ENCODE measurements at places on chromosomes 5 and 9. TPM values are rescaled to one million over a fixed set of nuclear protein-coding genes. Genes with fewer than 3 reads are reported as not detected.

DNA sequence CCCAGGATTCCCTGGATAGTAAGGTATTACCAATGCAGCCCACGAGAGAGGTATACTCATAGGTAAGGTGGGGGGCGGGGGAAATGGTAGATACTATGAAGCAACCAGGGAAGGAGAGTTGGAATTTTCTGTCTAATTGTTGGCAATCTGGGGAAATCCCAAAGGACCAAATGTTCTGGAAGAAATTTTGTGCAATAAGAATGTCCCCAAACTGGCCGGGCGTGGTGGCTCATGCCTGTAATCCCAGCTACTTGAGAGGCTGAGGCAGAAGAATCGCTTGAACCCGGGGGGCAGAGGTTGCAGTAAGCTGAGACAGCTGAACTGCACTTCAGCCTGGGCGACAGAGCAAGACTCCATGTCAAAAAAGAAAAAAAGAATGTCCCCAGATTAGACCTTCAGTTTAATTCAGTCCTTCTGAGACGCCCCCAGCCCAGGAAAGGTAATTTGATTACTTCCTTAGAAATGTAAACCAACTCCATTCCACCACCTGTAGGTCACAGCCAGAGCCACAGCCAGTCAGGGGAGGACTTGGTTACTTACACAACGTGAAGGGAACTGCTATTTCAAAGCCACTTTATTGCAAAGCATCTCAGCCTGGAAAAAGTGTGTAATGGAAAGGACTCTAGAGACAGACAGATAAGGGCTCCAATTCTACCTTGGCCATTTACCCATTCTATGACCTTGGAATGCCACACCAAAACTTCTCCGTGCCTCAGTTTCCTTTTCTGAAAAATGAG, 50.0 kb upstream of the KLF4 start:
- no peak for DNase-seq

- DNase-seq = no peak
Observed at GRCh38 chr9:108035487-108035886, 545.9 kb upstream of the KLF4 start.

The NRG2 gene
- 5.3 TPM for total RNA-seq

DNA sequence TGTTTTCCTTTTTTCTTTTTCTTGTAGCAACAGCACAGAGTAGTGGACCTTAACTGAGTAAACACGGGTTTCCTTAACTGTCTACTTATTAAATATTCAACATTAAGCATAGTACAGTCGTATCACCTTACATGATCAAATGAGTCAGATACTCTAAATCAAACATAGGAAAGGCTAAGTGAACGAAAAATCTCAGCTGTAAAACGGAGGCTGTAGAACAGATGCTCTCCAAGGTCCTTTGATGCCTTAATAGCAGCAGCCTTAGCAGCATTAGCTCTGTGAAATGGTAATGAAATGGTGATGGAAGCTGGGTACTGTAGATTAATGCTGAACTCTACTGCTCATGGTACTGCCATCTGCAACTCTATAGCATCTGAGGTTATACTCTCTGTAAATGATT, 1433.3 kb upstream of the C9orf72 start:
- no peak for DNase-seq

DNA sequence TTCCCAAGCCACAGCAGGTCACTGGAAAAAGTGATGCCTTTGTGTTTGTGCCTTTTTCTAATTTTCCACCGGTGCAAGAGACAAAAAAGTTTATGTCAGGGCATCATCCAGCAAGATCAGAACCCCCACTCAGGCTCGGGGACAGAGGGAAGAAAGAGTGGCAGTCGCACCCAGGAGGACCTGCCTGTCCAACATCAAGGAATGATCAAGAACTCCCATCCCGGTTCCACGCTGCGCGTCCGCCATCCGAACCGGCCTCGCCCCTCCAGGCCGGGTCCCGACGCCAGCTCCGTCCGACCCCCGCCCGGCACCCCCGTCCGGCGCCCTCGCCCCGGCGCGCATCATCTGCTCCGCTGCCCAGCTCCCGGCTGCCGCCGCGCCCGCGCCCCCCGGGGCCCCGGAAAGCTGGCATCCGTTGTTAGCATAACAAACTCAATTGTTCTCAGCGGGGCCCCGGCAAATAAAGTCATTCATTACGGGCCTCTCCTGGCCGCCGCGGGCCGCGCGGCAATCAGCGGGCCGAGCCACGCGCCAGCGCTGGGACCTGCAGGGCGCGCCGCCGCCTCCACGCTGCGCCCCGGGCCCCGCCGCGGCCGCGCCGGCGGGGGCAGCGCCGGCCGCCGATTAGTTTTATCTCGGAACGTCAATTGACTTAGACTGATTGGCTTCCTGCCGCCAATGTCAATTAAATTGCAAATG, 48.1 kb downstream of the PAX5 start:
- no peak for DNase-seq

The S100Z gene
- total RNA-seq = not detected

DNA sequence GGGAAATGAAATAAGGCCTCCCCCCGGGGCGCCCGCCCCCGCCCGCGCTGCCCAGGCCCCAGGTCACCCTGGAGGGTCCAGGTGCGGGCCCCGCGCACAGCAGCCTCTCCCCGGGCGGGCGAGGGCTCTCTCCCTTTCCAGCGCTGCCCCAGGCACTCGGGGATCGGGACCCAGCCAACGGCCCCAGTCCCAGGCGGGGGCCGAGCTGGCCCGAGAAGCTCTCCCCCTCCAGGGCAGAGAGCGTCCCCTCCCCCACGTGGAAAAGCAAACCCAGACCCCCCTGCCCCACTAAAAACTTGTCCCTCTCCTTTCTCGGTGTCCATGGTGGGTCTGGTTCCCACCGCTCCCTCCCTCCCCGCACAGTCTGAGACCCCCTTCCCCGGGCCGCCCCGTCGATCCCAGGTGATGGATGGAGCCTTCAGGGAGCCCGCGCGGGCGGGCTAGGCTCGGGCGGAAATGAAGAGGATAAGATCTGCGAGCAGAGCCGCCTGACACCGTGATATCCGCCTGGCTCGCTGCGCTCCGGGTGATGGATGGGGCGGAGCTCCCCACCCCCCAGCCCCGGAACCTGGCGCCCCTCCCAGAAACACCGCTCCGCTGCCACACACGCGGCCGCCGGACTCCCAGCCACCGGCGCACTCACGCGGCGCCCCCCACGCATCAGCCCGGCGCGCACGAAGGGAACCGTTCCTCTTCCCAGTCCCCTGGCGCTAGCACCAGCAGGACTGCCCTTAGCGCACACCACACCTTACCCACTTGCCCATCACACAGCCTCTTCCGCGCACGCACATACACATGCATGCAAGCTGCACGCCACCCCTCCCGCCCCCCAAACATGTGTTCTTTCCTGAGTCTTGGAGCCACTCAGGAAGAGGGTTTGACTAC, 81.7 kb upstream of the ZBTB43 start:
- no peak for DNase-seq

GRCh38 chr5:173201636-173202265, 33.3 kb downstream of the NKX2-5 start:
- no peak for DNase-seq

The PTPRD gene
- 191 TPM for total RNA-seq

The ANGPTL2 gene
- 2.0 TPM for total RNA-seq

The STKLD1 gene
- 1.2 TPM for total RNA-seq

- no peak for DNase-seq
Observed at GRCh38 chr9:115212125-115212605, 94.2 kb upstream of the TNC start.

DNA sequence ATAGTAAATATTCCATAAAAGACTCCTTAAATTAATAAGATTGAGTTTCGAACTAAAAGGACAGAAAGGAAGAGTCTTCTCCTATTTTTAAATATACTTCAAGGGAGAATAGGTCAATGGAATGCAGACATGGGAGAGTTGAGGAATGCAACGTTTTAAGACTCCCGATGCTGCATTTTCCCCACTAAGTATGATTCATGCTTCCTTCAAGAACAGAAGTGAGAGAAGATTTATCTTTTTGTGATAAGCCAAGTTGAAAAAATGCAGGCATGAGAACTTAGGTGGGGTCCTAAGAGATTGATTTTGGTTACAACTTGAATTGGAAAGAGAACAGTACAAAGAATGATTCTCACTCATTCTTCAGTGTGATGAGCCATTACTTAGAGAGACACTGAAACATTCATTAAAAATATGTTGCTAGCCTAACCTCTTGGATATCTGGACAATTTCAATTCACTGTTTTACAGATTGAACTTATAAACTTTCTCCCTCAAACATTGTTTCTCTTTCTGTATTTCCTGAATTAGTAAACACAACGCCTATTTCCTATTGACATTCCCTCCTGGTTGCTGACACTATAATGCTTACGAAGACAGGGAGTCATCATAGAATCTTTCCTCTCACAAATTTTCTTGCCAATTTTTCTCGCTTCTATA, 1666.1 kb upstream of the WWC1 start:
- DNase-seq = no peak

DNA sequence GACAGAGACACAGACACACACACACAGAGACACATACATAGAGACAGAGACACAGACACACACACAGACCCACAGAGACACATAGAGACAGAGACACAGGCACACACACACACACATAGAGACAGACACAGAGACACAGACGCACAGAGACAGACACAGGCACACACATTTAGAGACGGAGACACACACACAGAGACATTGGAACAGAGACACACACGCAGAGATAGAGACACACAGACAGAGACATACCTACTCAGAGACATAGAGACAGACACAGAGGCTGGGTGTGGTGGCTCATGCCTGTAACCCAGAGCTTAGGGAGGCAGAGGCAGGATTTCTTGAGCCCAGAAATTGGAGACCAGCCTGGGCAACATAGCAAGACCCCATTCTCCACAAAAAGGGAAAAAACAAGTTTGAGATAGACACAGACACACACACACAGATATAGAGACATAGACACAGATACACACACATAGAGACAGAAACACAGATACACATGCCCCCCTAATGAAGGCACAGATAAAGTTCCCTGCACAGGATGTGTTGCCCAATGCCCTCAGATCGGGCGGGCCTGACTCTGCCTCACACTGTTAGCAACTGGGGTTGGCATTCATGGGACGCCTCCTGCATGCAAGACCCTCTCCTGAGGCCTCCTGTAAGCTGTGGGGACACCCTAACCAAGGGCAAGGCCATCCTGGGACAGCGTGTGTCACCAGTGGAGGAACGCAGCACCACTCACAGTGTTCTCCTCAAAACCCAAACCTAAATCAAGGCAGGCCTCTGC, 3.3 kb upstream of the RALGDS start:
- no peak for DNase-seq

The MAP1B gene
- total RNA-seq = 490 TPM

GRCh38 chr9:16475257-16475656, 395.2 kb downstream of the BNC2 start:
- DNase-seq = no peak

GRCh38 chr9:33287087-33287490, 3.2 kb upstream of the NFX1 start:
- peak; percentile 43 for DNase-seq

GRCh38 chr5:96483878-96484277, 50.8 kb upstream of the PCSK1 start:
- no peak for DNase-seq

DNA sequence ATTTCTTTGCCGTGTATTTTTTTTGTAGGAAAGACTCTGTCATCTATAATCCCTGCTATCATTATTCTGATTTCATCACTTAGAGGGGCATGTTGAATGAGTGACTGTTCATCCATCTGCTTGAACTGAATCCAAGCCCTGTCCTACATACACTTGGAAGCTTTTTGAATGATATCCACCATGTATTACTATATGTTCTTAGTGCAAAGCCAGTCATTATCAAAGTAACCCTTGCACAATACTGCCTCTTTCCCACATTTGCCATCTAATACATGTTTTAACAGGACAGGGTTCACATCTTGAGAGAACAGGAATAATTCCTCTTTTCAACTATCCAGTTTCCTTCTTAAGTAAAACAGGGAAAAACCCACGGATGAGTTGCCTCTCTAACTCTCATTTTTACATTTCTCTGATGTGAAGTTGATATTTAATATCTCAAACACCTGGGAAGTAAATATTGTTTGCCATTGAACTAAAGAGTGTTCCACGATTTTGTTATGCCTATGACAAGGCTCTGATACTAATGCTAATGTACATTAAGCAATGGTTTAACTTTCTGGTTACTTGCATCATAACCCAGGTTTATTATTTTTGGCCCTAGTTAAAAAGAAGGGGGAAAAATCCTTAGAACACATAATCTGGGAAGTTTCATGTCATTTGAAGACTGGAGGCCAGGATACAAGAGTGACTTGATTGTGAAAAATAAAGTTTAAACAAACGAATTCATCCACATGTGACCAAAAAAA, 103.7 kb upstream of the TARS1 start:
- DNase-seq = no peak

GRCh38 chr5:11719888-11720481, 184.3 kb downstream of the CTNND2 start:
- no peak for DNase-seq

The PCDHGB3 gene
- total RNA-seq = 8.2 TPM

The SOX30 gene
- total RNA-seq = under 0.01 TPM

GRCh38 chr9:117777823-117778222, 73.6 kb downstream of the TLR4 start:
- no peak for DNase-seq

- DNase-seq = no peak
Observed at GRCh38 chr9:109232449-109233237, 65.6 kb upstream of the FRRS1L start.

The NIM1K gene
- total RNA-seq = 8.2 TPM

DNA sequence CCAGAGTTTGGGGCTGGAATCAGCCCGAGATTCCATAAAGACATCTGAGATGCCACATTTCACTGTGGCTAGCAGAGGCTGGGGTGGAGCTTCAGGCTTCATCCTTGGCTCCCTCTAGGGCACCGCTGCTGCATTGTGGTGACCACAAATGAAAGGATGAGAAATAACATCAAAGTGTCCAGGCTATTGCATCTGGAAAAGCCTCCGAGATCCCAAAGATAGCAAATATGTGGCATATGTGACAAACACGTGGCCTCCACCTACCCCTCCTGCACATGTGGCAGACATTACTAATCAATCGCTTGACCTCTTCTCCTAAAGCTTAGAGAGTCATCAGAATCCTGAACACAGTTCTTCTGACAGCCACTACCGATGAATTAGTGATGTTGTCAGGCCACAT, 4.5 kb downstream of the SPARC start:
- no peak for DNase-seq

- no peak for DNase-seq
Observed at GRCh38 chr5:68683632-68684036, 410.2 kb upstream of the SLC30A5 start.

GRCh38 chr5:144831650-144832049, 661.0 kb downstream of the KCTD16 start:
- no peak for DNase-seq

DNA sequence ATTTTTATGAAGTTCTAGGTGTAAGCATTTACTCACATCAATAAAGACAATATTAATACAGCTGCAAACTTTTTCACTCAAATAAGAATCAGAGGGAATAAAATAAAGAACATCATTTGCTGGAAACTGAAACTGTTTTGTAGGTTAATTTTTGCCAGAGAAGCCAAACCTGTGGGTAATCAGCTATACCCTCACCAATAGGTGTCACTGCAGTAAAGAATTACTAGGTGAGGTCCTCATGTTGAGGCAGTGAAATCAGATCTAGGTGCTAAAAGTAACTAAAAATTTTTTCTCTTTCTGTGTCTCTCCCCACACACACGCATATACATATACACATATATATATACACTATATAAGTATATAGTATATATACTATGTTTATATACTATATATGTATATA, 1016.3 kb upstream of the SEMA6A start:
- DNase-seq = no peak

- DNase-seq = no peak
Observed at GRCh38 chr5:72189146-72189545, 81.9 kb downstream of the MAP1B start.

The INSL4 gene
- total RNA-seq = not detected

GRCh38 chr5:178288401-178289368, 56.1 kb upstream of the PHYKPL start:
- no peak for DNase-seq

All from frontal cortex (tissue), 4 donors.